ENCODE measurements at places on chromosomes 3 and 15. TPM values are rescaled to one million over a fixed set of nuclear protein-coding genes. Genes with fewer than 3 reads are reported as not detected.

Gene RPL15
- total RNA-seq: 6,485 TPM

Gene FBXW12
- under 0.01 TPM for total RNA-seq

Gene TM6SF1
- total RNA-seq: 2.4 TPM

Gene PLAAT1
- total RNA-seq: under 0.01 TPM

Gene C3orf20
- under 0.01 TPM for total RNA-seq

Gene MGLL
- total RNA-seq: 52.2 TPM

Gene ZIC1
- not detected for total RNA-seq

Gene APOD
- not detected for total RNA-seq

Gene TEX55
- under 0.01 TPM for total RNA-seq

Gene CCK
- not detected for total RNA-seq

Gene SNTN
- total RNA-seq: not detected

Gene CFAP100
- total RNA-seq: not detected

Gene MUC20
- 4.6 TPM for total RNA-seq

Gene PRR20G
- not detected for total RNA-seq

Gene UQCRC1
- total RNA-seq: 397 TPM

Gene GOLGA8M
- total RNA-seq: 1.1 TPM

Gene LRRC49
- total RNA-seq: 1.6 TPM

Gene HHLA2
- total RNA-seq: not detected

Gene SPATA12
- total RNA-seq: under 0.01 TPM

Gene TNFAIP8L3
- total RNA-seq: not detected

Gene STIMATE
- 13.2 TPM for total RNA-seq

Gene SLC6A1
- total RNA-seq: under 0.01 TPM

Gene SEC11A
- 44.2 TPM for total RNA-seq

Gene ABHD6
- 5.1 TPM for total RNA-seq

Gene INSYN1
- total RNA-seq: not detected

Gene CCRL2
- 7.0 TPM for total RNA-seq

Gene CLDN11
- not detected for total RNA-seq

Gene MYO5A
- total RNA-seq: 17.5 TPM

Gene GOLGA8N
- total RNA-seq: 34.7 TPM

Gene CCDC66
- 10.2 TPM for total RNA-seq

Gene ROPN1
- not detected for total RNA-seq

Gene SPINK8
- total RNA-seq: not detected

Gene SRP14
- 75.1 TPM for total RNA-seq

Gene NEIL1
- total RNA-seq: 6.7 TPM

Gene EPHB1
- under 0.01 TPM for total RNA-seq

Gene CCR9
- 1.9 TPM for total RNA-seq

Gene KBTBD8
- 1.9 TPM for total RNA-seq

Gene GRAMD1C
- 2.4 TPM for total RNA-seq

All from hematopoietic multipotent progenitor cell (in vitro differentiated cells).